ENCODE measurements at places on chromosomes 12 and 14.
A peak's percentile ranks its signal among the peaks of the same experiment; 100 is the strongest.

DNA sequence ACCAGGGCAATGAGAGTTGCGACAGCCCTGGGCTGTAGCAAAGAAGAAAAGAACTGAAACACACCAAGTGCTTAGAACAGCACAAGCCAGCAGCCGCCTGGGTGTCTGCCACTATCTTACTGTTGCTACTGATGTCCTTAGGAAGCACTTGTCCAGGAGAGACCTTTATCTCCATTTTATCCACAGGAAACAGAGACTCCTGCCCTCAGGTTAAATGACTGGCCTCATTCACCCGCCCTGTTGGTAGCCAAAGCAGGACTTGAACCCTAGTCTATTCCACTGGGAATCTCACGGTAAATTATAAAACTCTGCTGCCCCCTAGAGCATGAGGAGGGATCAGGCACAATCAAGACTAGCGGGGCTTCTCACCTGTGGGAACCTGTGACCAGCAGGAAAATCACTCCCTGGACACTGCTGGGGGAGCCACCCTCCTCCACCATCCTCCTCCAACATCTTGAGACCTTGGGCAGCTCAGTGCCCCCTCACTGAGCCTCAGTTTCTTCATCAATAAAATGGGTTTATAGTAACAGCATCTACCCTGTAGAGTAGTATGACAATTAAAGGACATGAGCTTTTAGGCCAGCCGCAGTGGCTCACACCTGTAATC, 20.5 kb upstream of the TESC start:
- DNase-seq = peak; percentile 13

DNA sequence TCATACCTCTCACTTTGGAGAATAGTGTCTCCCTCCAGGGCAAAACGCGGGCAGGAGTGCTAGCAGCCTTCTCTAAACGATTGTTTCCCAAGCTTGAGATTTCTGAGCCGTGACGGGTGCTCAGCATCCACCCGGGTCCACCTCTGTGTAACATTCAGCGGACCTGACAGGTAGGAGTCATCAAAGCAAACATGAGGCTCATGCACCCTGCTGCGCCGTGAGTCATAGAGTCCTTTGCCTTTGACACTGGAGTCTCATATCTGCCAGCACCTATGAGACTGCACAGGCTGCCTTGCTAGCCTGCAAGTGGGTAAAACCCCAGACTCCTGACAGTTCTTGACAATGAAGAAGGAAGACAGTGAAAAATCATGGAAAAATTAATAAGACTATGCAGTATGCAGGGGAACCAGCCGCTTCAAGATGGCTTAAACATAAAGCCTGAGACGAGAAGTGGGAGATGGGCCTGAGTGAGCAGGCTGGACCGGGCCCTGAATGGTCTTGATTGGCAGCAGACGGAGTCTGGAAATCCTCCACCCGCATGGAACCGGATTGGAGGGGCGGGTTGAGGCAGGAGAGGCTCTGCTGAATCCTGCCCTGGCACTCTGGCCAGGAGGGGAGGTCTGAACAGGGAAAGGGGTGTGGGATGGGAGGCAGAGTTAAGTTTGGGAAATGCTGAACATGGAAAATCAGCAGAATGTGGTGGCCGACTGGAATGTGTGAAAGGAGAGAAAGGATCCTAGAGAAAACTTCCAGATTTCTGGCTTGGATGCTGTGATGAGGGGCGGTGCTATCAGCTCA, 54.2 kb downstream of the LGMN start:
- DNase-seq = peak; percentile 47

DNA sequence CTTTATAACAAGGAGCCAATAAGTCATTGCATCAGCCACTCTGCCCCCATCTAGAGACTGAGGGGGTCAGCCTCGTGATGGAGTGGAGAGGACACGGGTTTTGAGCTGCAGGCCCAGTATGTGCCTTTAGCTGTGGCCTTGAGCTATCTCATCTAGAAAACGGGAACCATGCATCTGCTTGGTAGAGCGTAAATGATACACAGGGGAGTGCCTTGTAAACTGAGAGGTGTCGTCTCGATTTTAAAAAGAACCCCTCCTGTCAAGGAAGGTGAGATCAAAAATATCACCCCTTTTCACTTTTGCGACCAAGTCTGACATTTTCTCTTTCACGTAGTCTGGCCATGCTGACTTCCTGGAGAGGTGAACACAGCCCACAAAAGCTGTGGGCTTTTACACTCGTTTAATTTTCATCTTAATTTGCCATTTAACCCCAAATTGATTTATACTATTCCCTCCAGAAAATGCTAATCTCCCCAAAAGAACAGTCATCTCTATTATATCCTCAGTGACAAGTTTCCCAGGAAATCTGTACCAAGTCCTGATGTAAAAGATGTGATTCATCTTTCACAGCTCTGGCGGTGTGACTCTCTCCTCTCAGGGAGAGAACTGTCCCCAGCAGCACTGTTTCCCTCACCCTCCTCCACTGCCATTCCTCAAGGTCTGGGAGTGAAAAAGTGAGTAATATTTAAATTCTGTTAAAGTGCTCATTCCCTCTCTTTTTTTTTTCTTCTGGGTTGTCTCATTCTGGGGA, 30.6 kb downstream of the VCPKMT start:
- peak; percentile 54 for DNase-seq

GRCh38 chr12:12681061-12681765, 14.8 kb downstream of the GPR19 start:
- DNase-seq = no peak

DNA sequence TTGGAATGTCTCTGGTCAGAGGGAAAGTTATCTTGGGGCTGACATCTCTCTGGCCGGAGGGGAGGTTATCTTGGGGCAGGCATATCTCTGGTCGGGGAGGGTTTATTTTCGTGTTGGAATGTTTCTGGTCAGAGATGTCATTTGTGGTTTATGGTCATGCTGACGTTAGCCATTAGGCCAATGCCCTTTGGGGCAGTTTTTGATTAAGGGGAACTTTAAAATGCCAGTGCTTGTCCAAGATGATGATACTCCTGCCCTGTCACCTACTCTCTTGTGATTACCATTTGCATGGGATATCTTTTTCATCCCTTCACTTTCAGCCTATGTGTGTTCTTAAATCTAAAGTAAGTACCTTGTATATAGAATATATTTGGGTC, 29.0 kb upstream of the A2M start:
- no peak for DNase-seq

GRCh38 chr14:42140001-42140400, 533.3 kb downstream of the LRFN5 start:
- DNase-seq = no peak
